RKO (cell line): ENCODE measurements at places on chromosomes 1 and 21.

DNA sequence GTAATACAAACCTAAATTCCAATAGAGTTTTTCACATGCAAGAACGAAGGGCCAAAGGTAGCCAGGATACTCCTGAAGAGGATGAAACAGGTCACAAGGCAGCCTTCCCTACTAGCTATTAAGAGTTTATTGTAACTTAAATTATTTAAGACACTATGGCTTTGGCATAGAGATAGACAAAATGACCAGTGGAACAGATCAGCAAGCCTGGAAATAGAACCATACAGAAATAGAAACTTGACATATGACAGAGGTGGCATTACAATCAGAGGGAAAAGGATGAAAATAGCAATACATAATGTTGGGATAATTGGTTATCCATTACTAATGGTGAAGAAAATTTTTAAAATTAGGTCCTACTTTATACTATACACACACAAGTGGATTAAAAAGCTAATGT, 16.5 kb downstream of the GFI1 start:
- no peak for DNase-seq

GRCh38 chr1:151970128-151970527, 23.5 kb downstream of the S100A10 start:
- DNase-seq: no peak

DNA sequence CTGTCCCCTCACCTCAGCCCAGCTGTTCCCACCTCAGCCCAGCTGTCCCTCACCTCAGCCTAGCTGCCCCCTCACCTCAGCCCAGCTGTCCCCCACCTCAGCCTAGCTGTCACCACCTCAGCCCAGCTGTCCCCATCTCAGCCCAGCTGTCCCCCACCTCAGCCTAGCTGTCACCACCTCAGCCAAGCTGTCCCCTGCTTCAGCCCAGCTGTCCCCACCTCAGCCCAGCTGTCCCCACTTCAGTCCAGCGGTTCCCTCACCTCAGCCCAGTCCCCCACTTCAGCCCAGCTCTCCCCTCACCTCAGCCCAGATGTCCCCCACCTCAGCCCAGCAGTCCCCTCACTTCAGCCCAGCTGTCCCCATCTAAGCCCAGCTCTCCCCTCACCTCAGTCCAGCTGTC, 88.4 kb upstream of the CSF3R start:
- DNase-seq: no peak

- no peak for DNase-seq
These were observed 209.9 kb downstream of the GRIK3 start for GRCh38 chr1:36824390-36824861.

DNA sequence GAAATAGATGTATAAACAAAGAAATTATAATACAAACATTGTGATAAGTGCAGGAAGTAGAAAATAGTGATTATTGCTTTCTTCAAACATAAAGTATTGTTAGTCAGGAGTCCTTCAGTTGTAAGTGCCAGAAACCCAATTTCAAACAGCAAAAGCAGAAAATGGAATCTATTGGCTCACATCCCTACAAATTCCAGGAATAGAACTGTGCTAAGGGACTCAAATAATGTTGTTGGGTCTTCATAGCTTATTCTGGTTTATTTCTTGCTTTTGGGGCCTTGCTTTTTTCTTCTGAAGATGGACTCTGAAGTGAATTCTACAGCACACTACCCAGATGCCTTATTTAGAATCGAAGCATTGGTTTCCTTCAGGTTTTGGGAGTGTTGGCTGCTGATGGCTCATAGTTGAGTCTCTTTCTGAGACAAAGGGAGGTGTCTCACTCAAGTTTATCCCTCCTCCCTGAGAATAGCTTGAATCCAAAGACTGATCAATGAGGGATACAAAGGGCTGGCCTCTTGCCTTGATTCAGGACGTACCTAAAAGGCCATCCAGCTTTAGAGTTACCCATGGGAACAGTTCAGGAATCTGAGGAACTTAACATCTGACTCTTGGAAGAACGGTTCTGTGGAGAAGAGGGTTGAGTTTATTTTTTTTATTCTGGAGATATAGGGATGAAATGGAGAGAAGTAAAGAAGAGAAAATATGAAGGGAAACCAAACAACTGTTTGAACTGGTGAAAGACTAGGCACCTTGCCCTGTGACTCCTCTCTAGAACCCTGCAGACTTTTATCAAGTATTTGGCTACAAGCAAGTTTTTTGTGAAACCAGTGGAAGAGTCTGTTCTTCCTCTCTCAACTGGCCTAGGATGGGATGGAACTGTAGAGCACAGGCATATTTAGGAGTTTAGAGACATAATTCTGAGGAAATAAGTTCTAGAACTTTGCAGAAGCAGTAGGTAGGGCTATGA, 39.0 kb upstream of the ATG4C start:
- DNase-seq: no peak

DNA sequence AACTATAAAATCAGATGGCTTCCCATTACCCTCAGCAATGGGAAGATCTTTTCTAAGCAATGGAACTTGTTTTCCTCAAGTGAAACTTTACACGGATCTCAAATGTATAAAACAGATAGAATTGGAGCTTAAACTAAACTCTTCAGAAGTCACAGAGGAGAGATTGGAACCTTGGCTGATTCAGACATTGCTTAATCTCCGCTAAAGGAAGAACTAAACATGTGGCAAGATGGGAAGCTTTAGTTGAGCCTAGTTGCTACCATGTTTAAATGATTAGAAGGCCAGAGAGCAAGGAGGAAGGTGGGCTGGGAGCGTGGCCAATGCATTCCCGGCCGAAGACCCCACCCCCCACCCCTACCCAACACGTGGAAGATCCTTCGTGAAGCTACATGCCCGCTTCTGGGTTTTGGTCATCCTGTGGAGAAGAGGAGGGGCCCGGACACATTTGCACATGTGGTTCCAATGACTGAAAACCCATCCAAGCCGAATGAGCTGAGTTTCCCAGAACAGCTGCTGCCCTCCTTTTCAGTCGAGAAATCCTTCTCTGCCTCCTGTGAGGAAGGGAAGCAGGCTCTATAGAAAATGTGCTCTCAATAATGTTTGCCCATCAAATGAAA, 164.3 kb downstream of the MIS18A start:
- no peak for DNase-seq

DNA sequence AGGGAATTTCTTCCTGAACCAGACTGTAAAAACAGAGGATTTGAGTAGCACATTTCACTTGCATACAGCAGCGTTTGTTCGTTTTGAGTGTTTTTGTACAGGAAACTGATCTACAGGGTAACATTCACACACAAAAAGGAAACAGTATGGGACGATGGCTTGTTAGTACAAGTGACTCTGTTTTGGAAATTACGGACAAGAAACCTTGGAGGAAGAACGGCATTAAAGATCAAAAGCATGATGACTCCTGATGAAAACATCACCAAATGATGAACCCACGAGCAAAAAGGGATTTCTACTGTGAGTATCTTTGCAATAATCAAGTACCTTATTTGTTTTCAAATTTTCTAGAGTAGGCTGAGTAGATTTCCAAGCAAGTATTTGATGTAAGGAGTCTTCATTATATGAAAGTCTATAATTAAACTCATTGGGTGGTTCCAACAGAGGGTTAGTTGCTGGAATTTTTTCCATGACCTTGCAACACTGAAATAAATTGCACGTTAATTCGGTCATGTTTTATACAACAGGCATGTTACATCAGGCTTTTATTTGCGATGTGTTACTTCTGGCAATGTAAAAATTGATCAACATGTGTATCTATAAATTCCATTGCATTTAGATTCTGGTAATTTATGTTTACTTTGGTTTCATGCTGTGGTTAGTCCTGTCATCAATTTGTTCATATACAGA, 76.7 kb upstream of the KCNK2 start:
- no peak for DNase-seq

- no peak for DNase-seq
These were observed 30.1 kb upstream of the TRIM62 start for GRCh38 chr1:33211972-33212371.

DNA sequence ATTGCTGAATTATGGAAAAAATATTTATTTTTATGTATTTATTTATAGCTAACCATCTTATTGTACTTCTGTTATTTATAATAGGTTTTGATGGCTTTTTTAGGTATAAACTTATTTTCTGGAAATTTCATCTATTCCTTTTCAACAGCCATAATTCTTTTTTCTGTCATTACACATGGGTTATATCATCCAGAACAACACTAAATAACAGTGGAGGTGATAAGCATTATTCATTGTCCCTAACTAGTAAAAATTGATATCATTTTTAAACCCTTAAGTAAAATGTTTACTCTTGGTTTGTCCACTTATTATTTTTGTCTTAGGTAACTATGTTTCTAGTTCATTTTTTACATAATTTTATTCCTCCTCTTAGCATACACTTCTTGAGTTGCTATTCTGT, 309.1 kb downstream of the USH2A start:
- no peak for DNase-seq

GRCh38 chr1:171884475-171884874, 43.2 kb downstream of the DNM3 start:
- DNase-seq: no peak

GRCh38 chr1:150813028-150813707, 5.1 kb upstream of the CTSK start:
- peak; percentile 77 for DNase-seq

DNA sequence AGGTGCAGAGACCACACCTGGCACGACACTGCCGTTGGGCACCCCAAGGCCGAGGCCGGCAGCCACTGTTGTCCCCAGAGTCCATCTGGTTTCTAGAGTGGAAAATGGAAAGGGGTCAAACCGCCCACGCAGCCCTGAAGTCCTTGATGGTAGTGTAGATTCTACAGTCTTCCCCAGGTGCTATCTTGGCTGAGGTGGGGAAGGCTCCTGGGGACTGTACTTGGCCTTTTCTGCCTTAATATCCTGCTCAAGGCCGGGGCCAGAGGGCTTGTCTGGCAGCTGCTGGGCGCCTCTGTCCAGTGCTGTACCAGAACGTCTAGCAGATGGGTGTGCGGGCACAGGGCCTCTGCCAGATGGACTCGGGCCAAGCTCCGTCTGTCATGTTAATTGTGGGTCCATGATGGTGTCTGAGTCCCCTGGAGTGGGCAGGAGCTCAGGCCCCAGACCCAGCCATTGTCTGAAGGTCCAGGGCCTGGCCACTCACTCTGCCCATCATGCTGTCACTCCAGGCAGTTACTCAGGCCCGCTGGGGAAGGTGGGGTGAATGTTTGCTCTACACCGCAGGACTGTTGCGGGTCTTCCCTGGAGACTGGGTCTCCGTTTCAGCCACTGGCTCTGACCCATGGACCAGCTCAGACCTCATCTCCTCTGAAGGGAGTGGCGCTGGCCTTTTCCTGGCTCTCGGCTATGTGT, 161.9 kb upstream of the COL6A1 start:
- DNase-seq: no peak

DNA sequence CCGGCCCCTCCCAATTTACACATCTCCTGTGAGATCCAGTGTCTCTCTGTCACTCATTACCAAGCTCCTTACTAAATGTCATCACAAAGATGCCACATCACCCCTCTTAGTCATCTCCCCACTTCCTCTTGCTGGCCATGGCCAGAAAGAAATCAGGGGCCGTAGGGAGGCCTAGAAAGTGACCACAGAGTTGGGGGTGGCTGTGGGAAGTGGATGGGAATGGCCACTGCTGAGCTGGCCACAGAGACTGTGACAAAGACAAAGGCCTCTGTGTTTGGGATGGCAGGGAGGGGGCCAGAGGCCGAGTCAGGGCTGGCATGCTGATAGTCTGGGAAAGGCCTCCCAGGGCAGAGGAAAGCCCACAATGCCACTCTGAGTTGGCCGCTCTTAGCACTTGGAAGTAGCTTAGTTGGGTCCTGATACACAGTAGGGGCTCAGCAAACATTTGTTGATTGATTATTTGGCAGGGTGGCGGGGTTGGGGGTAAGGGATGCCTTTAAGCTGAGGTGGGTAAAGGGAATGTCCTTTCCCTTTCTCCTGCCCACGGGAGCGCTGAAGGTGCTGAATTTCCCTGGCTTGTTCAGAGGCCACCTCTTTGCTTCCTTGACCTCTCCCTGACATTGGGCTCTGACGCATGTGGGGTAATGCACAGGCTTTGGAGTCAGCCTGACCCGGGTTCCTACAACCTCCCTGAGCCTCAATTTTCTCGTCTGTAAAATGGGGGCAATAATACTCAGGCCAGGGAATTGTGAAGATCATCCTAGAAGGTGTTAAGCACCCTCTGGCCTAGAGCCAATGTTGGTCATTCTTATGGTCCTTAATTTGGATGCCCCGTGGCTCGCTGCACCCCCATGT, 13.2 kb downstream of the NAV1 start:
- DNase-seq: peak; percentile 67

GRCh38 chr1:150622303-150622975, 7.0 kb downstream of the ENSA start:
- DNase-seq: no peak

GRCh38 chr1:65165269-65165993, 17.4 kb downstream of the AK4 start:
- DNase-seq: no peak

- DNase-seq: no peak
These were observed 73.8 kb upstream of the B3GALT2 start for GRCh38 chr1:193260056-193260745.

GRCh38 chr1:41812051-41812450, 106.7 kb downstream of the HIVEP3 start:
- DNase-seq: peak; percentile 33

- no peak for DNase-seq
These were observed 25.4 kb upstream of the TCEA3 start for GRCh38 chr1:23449958-23450357.

- no peak for DNase-seq
These were observed 30.5 kb downstream of the STUM start for GRCh38 chr1:226578946-226579578.

DNA sequence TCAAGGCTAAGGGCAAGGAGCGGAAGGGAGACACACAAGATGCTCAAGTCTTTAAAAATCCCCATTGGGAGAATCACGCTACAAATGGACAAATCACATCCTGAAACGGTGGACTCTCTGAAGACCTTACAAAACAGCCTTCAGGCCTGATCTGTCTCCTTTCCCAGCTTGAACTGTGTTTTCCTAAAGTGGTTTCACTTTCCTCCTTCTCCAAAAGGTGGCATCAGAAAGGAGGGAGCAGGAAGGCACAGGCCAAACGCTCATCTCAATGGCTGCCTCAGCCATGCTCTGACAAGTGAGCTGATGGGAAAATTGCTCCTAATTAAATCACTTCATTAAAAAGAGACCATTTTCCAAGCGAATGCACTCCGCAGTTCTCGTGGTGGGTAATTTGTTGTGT, 47.7 kb downstream of the UTP25 start:
- DNase-seq: peak; percentile 35

GRCh38 chr21:34320011-34320410, 43.8 kb upstream of the KCNE2 start:
- no peak for DNase-seq
